ENCODE measurements at places on chromosomes 6 and 20.
A peak's percentile ranks its signal among the peaks of the same experiment; 100 is the strongest.

- DNase-seq: no peak
Measured at GRCh38 chr6:12916006-12916405, 199.4 kb downstream of the PHACTR1 start.

GRCh38 chr6:140537834-140538705, 1163.6 kb upstream of the CITED2 start:
- DNase-seq: no peak

DNA sequence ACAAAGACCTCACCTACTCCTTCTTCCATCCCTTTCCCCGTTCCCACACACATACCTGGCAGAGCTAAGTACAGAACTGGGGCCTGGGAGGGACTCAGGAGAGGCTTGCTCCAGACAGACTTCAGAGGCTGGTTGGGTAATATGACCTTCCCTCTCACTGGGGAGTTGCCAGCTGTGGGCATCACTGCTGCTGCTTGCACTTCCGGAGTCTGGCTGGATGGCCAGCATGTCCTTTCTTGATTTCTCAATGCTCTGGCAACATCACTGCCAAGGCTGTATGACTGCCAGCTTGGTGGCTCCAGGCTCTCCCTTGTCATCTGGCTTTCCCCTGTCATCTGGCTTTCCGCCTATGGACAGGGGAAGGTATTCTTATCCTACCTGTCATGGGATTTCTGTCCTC, 47.8 kb downstream of the CDH22 start:
- no peak for DNase-seq

- DNase-seq: no peak
Measured at GRCh38 chr6:168968228-168968627, 285.4 kb downstream of the THBS2 start.

- DNase-seq: no peak
Measured at GRCh38 chr6:17218023-17218748, 63.0 kb upstream of the RBM24 start.

- DNase-seq: peak; percentile 87
Measured at GRCh38 chr6:131954775-131955107, 3.6 kb upstream of the CCN2 start.

All from left forelimb (tissue), 1 donor.